ENCODE measurements at places on chromosomes 7 and 10.
A peak's percentile ranks its signal among the peaks of the same experiment; 100 is the strongest.

GRCh38 chr10:119378737-119379067 is 163.8 kb downstream of the RGS10 start:
- DNase-seq: peak; percentile 64

GRCh38 chr7:158424531-158424930 is 163.1 kb downstream of the PTPRN2 start:
- no peak for DNase-seq

- no peak for DNase-seq
Measured at GRCh38 chr7:19919261-19920095, 146.1 kb upstream of the TMEM196 start.

DNA sequence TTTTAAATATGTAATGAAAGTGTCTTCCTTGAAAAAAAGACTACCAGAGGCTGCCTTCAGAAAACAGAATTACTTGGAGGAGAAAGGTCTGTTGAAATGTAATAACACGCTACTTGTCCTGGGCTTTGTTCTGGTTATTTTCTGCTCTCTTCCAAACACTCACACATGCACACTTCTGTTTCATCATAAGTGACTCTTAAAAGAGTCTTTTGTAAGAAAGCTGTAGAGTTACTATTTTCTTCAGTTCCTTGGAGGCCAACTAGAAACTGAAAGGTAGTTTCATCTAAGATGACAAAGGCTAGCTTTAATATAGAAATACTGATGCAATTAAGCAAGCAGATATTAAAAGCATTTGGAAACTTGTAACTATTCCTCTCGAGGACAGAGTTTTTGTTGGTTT is 39.1 kb downstream of the TASOR2 start:
- no peak for DNase-seq

DNA sequence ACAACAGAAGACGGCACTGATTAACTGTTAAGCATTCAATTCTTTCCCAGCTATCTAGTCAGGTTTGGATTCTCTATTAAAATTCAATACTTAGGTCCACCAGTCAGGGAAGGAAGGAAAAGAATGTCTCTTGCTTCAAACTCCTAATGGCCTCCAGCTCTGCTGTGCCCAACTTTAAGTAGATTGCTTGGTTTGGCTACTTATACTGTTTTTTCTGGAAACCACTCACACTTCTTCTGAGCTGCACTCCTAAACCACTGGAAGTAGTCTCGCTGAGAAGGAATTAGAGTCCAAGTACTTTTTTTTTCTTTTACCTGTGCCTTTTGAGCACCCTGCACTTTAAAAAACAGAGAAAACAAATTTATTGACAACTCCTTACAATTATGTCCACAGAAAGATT is 26.7 kb upstream of the COL1A2 start:
- DNase-seq: no peak

GRCh38 chr7:135204341-135204749 is 7.0 kb downstream of the WDR91 start:
- DNase-seq: no peak

All from hippocampal formation (tissue), 2 donors.